ENCODE measurements at places on chromosomes 6 and 20.

- no peak for DNase-seq
Measured at GRCh38 chr6:99614430-99615186, 8.0 kb downstream of the PRDM13 start.

DNA sequence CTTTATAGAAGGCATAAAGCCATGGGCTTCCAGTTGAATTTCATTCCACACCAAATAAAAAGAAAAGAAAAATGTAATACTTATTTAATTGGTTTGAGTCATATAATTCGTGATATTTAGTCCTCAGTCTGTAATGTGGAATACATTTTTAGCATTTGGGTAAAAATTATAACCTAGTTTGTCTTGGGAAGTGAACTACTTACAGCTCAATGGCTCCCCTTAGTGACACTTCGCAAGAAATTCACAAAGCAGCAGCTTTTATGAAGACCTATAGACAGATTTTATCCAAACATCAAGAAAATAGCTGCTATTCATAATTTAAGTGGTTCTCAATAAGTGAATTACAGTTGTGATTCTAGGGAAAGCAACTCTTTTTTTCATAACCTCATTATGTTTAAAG is 72.1 kb downstream of the RSPO3 start:
- DNase-seq = peak; percentile 65

- no peak for DNase-seq
Measured at GRCh38 chr6:154359161-154359574, 2.6 kb upstream of the IPCEF1 start.

DNA sequence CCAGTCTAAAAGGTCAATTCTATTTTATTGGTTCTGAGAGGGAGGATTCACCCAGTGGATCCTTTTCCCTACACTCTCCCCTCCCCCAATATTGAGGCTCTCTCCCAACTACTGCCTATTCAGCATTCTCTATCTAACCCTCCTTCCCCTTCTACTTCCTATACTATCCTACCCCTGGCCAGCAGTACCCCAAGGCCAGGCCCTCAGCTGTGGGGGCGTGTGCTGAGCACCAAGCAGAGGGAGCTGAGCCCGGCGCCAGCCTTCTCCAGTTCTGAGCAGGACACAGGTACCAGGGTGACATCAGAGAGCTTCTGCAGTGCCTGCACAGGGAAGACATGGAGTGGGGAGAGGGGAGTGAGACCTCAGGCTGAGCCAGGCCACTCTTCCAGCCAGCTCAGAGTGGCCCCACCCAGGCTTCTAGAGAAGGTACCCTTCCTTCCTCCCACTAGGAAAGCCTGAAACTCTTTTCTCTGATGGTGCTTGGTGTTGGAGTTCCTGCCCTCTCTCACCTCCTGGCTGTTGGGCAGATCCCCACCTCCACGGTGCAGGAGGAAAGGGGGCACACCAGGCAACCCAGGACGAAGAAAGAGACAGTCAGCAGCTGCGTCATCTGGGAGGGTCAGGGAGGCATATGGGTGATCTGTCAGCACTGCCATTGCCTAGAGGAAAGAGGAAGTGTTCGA is 1.9 kb downstream of the DDAH2 start:
- DNase-seq = no peak

GRCh38 chr20:58691773-58692578 is 624 bp upstream of the NPEPL1 start:
- DNase-seq = peak; percentile 78

DNA sequence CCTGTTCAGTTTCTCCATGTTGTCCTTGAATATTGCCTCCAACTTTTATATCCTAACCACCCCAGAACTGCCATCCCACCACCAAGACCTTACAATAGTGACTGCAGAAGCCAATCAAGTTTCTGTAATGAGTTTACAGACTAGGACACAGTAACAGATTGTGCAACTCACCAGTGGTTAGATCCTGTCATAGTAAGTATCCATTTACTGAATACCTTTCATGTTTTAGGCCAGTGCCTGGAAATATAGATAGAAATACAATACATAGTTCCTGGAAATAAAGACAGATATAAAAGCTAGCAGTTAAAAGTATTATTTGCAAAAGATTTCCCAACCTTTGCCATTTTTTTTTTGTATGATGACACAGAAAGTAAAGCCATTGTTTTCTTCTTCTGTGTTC is 471.8 kb upstream of the BTBD3 start:
- DNase-seq = peak; percentile 30

GRCh38 chr6:99189823-99190721 is 159.4 kb downstream of the FAXC start:
- DNase-seq = no peak

DNA sequence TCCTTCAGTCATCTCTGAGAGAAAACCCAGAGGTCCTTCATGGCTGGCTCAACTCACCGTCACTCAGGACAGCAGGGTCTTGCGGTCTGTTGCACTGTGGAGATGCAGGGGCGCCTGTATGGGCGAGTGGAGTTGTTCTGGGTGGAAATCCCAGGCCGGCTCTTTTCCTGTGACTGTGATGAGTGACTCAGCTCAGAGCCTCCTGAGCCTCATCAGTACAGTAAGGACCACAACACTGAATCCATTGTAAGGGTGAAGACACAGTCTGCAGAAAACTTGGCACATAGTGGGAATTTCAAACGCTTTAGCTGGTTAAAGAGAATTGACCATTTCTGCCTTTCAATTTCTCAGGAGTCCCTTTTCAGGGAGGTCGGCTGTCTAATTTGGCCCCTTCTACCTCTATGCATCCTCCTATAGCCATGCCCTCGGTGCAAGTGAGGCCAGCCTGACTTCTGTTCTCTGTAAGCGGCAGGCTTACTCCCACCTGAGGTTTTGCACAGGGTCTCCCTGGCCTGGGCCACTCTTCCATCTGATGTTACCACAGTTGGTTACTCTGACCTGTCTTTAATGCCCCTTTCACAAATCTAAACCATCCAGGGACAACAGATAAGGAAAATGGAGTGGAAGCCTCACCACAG is 35.5 kb upstream of the TBXT start:
- DNase-seq = no peak

DNA sequence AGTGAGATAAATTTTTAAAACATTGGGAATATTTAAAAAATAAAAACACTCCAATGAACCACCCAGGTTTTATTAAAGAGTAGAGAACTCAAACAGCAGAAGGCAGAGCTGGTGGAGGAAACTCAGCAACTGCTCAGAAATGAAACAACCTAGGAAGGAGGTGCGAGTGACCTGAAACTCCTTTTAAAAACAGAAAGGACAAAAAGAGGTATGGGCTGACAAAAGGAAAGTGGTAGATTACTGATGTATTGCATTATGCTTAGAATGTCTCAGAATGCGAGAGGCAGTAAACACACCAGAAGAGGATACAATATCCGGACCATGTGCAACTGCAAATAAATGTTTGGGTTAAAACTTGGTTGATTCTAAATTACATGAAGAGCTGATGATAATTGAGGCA is 97.6 kb downstream of the ESR1 start:
- no peak for DNase-seq

- peak; percentile 93 for DNase-seq
Measured at GRCh38 chr6:14727494-14728395, 518.1 kb upstream of the JARID2 start.

- no peak for DNase-seq
Measured at GRCh38 chr6:114524081-114524480, 181.3 kb upstream of the HS3ST5 start.

- no peak for DNase-seq
Measured at GRCh38 chr20:50555662-50556061, 45.5 kb downstream of the PTPN1 start.

GRCh38 chr20:43959079-43959919 is 44.6 kb downstream of the TOX2 start:
- DNase-seq = peak; percentile 68

GRCh38 chr20:20465252-20465651 is 97.3 kb downstream of the INSM1 start:
- DNase-seq = no peak

- DNase-seq = no peak
Measured at GRCh38 chr6:130696806-130697205, 130.4 kb upstream of the SMLR1 start.

GRCh38 chr6:20630136-20630535 is 95.9 kb downstream of the CDKAL1 start:
- no peak for DNase-seq

DNA sequence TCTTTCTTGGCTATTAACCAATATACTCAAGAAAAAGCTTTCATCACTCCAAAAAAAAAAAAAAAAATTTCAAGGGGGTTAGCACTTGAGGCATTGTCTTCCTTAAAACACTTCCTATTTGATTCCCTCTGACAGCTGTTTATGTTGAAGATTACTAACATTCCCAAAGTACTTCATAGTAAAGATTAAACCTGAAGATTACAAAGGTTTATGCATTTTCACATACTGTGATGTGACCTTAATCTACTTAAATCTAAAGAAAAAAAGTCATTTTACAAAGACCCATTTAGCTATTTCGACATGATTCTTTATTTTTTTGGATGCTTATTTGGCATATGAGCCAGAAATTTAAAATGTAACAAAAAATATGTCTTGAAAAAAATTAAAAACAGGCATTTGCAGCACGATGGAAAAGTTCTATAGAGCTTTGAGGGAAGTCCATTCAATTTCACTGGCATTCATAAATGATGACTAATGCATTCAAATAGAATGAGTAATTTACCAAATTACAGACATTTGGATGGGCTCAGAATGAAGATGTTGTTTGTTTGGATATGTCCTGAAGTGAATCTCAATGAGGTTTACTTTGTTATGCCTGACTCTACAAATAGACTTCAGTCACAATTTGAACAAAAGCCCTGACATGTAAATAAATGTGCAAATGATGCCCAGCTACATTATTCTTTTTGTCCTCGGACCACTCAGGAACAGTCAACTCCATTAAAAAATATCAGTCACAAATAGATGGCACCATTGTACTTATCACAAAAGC is 674.6 kb upstream of the MARCKS start:
- peak; percentile 68 for DNase-seq

DNA sequence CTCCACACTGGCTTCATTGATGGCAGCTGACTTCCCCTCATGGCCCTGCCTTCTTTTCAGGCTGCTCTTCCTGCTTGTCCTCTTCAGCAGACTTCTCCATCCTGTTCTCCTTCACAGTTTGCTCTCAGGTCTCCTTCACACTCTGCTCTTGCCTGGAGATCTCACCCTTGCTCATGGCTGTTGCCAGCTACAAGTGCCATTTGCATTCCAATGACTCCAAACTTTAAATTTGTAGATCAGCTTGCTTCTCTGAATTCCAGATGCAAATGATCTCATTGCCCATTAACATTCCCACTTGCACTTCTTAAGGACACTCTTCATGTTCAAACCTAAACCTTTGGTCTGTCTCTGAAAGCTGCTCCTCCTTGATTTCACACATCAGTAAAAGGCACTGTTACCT is 343.0 kb downstream of the QKI start:
- DNase-seq = no peak

DNA sequence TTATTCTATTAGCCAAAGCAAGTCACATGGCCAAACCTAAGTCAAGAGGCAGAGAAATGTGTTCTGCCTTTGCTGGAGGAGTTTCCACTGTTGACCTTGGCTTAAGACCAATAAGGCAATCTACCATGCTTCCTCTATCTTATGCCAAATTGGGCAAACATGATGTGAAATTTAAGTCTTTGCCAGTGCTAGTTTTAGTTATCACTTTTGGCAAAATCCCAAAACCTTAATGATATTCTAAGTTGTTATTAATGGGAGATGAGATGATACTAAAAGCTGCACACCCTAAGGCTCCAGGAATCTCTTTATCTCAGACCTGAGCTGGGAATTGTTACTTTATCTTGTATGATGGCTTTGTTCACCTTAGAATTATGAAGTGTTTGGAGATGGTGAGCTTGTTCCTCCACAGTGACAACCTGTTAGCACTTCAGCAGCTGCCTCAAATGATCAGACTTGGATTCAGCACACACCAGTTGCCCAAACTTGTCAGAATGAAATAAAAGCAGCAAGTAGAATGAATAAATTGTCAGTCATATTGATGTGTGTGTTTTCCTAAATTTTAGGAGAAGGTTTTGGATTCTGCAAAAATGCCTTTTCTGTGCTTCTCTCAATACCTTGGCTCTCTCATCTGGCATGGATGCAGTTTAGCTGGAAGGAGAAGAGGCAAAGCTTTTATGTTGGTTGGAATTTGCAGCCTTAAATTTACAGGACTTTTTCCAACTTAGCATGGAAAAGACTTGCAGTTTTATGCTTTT is 49.3 kb downstream of the RIN2 start:
- peak; percentile 13 for DNase-seq

GRCh38 chr6:149474108-149474935 is 10.5 kb downstream of the ZC3H12D start:
- no peak for DNase-seq

DNA sequence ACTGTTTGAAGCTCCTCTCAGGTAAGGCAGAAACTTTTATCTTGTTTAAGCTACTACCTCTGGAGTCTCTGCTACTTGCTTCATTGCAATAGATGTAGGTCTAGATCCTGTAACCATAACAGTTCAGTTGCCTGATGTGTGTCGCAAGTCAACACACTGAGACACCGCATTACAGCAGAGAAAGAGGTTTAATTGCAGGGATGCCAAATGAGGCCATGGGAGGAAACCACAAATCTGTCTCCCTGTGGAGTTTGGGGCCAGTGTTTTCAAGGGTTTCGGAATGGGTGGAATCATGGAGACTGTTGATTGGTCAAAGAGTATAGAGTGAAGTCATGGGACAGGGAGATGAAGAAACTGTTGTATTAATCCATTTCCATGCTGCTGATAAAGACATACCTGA is 57.1 kb upstream of the RBM24 start:
- DNase-seq = no peak

DNA sequence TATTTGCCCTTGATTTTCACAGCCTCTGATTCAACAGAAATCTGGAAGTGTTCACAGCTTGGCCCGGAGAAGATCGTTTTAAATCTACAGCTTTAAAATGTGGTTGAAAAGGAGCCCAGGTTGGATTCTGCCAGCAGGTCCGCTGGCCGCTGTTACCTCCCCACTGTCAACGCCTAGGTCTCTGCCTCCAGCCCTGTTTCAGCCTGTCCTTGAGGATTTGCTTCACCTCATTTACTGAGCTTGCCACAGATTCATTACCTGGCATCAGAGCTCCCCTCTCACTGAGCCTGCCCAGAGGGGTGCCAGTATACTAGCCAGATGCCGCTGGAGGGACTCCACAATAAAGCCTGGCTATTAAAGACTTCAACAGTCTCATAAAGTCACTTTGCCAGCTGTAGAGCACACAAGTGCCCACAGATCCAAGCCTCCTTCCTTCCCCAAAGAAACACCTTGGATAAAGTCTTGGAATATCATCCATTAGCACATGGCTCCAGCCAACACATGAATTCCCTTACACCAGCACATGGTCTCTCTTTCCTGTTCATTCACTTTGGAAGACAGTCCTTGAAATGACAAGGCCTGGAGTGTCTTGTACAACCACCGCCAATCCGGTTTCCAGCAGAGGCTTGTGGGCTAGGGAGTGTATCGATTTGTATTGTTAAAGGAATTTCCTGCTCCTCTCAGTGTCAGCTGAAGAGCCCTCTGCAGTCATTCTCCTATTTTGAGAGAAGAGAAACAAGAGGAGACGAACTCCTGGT is 9.5 kb upstream of the NR2E1 start:
- DNase-seq = no peak

DNA sequence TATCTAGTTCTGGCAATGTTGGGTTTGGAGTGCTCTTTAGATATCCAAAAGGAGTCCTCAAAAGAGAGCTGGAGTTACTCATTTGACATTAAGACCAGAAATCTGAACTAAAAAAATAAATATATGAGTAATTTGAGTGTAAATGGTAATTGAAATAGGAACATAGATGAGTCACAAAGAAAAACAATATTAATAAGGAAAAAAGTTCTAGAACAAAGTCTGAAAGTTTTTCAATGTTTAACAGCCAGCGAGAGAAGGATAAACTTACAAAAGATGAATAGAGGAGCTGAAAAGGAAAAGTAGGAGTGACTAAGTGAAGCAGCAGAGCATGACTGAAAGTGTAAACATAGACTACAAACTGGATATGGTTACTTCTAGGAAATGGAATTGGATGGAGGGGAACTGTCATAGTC is 46.8 kb downstream of the EPM2A start:
- peak; percentile 39 for DNase-seq
